Putamen (tissue), 1 donor: ENCODE measurements at places on chromosomes 5 and 9.

GRCh38 chr5:126998201-126998631 is 32.1 kb downstream of the MARCHF3 start:
- peak; percentile 11 for DNase-seq

DNA sequence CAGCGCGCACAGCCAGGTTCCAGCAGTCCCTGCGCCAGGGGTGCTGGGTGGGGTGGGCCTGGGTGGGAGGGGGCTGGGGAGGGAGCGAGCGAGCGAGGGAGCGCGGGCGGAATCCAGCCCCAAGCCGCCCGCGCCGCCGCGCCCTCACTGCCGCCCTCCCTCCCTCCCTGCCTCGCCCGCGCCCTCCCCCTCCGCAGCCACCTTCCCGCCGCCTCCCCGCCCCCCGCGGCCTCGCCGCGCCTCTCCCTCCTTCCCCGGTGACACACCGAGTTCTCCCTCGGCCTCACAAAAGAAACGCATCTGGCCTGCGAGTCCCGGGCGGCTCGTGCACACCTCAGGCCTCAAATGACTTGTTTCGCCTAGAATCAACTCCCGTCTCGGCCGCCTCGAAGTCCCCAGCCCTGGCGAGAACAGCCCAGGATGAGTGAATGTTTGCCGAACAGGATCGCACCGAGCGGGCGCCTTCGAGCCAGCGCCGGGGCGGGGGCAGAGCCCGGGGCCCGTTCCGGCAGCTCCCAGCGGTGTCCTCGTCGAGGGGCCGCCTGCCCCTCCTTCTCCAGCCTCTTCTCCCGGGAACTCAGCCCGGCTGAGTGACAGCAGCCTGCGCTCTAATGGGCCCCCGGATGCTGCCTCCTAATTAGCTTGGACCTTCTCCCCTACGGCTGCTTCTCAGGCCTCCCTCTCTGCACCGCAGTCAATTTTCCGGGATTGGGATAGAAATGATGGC is 371 bp upstream of the PITX1 start:
- no peak for DNase-seq

GRCh38 chr5:176687881-176688280 is 40.6 kb downstream of the TSPAN17 start:
- no peak for DNase-seq

DNA sequence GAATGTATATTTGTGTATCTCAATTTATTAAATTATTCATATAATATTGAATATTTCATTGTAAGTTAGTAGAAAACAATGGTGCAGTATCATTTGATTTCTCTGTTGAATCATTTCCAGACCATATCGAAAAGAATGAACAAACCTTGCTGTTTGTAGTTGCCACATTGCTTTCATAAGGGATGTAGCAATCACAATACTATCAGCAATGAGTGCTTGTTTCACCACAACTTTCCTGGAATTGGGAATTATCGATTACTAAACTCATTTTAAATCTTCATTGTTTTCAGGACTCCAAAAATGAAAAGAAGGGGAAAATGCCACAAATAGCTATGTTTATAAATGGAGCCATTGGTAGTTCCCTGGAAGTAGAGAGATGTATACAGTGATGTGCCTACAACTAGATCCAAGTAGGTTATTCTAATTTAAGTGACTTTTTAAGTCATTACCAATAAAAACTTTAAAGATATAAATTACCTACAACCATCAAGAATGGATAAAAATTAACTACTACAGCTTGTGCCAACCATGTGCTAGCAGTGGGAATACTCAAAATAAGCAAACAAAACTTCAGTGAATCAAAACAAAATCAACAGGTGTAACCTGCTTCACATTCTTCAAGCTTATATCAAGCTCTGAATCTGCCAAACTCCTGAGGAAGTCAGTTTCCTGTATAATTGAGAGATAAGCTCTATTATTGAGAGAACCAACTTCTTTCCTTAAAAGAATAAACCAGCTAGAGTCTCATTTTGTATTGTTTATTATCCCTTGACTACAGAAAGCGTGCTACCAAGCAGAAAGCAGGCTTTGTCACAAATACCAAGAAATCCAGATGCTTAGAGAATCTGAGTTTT is 358.6 kb downstream of the ADGRV1 start:
- no peak for DNase-seq

GRCh38 chr9:89890326-89890980 is 285.6 kb downstream of the GADD45G start:
- DNase-seq, result no peak

DNA sequence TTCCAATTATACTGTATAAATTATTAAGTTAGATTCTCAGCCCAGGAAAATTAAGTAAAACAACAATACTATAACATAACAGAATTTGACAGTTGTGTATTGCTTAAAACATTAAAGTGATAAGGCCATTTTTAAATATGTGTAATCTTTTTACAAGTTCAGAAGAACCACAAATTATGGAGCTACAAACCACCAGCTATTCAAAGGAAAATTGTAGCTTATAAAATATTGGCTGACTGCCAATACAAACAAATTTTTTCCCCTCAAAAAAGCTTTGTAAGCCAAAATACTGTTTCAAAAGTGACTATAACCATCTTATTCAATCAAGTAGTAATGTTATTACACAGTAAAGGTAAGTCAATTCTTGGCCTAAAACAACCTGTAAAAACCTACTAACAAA is 21.9 kb downstream of the STRBP start:
- DNase-seq, result no peak

- DNase-seq, result no peak
Measured at GRCh38 chr5:124679578-124680199, 66.8 kb downstream of the ZNF608 start.

DNA sequence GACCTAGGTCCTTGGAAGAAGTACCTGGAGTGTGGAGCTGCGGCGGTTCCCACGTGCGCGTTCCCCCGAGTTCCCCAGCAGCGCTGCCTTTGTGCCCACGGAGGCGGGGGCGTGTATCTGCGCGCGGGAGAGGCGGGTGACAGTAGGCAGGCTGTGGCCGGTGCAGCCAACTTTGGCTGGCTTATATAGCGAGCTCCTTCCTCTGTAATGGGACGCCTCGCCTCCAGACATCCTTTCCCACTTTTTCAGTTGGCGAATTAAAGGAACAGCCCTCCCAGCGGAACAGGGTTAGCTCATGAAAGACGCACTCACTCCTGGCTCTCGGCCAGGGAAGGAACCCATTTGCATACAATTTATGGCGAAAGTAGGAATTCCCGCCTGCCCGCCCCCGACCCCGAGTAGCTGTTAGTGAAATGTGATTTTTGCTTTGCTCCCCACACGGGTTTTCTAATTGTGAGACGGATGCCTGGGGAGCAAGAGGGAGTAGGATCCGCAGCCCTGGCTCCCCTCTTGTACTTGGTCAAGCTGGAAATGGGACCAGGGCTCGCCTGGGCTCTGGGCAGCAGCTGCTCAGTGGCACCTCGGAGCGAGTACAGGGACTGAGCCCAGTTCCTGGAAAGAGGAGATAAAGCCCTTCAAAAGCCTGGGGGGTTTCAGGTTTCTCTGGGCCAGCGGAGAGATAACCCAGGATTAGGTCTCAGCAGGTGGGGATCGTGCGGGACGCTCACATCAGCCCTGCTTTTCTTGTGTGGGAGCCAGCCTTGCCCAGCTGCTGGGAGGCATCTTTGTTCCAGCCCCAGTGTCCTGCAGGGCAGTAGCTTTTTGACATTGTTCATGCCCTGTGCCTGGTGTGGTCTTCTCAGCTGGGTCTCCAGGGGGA is at the start of gene TNC:
Gene TNC, minus strand, starts transcription at position 159 of the 880 bp plus-strand sequence. CDS start 27,139 bp downstream, outside the sequence.
- DNase-seq, result peak; percentile 16

GRCh38 chr5:76457674-76458485 is 54.8 kb downstream of the IQGAP2 start:
- no peak for DNase-seq

DNA sequence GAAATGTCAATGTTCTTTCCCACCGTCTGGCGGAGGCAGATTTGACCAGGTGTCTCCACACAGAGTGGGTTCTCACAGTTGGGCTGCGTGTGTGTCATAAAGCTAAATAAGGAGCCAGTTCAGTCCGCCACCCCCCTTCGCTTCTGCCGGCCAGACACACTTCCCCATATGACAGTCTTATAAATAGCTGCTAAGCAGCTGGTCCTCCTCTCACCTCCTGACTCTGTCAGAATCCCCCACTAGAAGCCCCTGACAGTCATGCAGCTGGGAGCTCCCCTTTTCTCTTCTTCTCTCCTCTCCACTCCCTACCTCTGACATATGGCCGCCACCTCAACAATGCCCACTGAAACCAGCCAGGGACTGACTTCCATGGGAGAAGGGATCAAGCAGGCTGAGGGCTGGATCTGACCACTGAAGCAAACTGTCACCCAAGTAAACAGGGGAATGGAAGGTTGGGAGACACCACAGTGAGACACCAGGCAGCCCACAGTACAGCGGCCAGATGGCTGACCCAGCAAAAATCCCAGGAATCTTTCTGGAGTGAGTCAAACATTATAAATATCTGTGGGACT is 141.9 kb upstream of the EFNA5 start:
- no peak for DNase-seq

GRCh38 chr5:54553659-54554207 is 36.2 kb downstream of the SNX18 start:
- DNase-seq, result peak; percentile 93

DNA sequence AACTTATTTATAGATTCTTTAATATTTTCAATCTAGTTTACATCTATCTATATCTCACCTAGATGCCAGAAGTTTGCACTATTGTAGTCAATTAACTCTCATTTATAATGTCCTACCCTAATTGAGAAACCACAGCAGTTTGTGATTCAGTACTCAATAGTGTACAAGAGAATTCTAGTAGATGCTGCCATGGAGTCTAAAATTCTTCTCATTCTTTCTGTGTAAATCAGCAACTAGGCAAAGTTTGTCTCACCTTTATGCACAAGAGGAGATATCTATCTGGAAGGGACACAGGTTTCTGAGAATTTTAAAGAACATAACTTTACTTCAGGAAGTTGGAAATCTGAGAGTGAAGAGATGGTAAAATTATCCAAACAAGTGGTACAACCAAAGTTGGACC is 173.0 kb upstream of the FBXL7 start:
- no peak for DNase-seq

DNA sequence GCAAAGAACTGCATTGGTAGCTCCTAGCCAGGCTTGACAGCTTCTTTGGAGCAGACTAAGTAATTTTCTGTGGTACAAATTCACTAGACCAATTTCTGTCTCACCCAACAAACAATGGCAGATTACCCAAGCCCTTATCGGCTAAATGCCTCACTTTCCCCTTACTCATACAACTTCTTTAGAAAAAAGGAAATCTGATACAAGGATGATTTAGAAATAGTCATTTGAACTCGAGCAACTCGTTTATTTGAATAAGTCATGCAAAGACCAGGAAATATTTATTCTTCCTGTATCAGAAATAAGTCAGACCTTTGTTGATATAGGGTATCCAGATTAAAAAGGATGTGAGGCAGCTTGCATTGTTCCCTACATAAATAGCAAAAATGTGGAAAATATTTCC is 170.4 kb upstream of the CDH6 start:
- DNase-seq, result no peak
